ENCODE measurements at places on chromosomes 1 and 21.

DNA sequence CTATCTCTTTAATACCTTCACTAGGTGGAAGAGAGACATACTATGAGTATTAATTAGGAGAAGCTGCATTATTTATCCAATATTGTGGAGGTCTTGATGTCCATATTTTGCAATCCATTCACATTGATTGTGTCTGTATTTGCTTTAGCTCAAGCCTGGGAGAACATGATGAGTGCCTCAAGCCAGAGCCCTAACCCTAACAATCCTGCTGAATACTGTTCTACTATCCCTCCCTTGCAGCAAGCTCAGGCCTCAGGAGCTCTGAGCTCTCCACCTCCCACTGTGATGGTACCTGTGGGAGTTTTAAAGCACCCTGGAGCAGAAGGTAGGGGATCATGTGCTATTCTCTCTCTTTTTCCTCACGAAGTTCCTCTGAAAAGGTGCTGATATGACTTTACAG lies 99.5 kb downstream of the CC2D1B start:
- DNase-seq, result no peak

- DNase-seq, result no peak
These were observed 23.0 kb upstream of the SAMSN1 start for GRCh38 chr21:14569026-14569621.

- DNase-seq, result no peak
These were observed 1.8 kb upstream of the FNDC10 start for GRCh38 chr1:1601564-1602303.

DNA sequence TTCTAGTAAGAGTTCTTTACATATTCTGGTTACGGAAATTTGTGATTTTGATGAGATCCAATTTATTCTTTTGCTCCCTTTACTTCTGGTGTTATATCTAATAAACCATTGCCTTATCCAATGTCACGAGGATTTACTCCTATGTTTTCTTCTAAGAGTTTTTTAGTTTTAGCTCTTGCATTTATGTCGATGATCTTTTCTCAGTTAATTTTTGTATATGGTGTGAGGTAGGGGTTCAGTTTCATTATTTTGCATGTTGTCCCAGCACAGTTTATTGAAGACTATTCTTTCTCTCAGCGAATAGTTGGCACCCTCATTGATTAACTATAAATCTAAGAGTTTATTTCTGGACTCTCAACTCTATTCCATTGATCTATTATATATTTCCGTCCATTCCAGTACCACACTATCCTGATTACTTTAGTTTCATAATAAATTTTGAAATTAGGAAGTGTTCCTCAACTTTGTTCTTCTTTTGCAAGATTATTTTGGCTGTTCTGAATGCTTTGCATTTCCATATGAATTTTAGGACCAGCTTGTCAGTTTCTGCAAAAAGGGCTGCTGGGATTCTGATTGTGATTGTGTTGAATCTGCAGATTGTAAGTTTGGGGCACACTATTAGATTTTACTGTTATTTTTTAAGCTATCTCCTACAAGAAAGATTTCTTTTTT lies 4.0 kb downstream of the KDM1A start:
- no peak for DNase-seq

DNA sequence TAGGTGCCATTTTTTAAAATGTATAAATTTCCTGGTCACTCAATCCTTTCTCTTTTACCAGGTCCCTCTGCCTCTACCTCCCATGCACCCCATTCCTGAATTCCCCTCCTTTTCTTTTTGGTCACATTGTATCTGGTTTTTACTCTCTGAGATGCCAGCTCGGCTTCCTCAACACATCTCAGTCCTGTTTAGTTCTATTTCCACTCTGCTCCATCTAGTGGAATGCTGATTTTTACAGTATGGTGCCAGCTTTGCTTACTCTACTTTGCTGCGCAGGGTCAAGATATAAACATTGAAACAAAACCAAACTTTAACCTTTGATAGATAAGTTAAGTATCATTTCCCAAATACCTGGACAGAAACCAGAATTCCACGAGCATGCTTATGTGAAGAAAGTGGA lies 96.0 kb downstream of the ESRRG start:
- DNase-seq, result no peak

- DNase-seq, result no peak
These were observed at the start of gene PRRX1 for GRCh38 chr1:170664093-170664827. TSS of gene PRRX1 (plus strand) at chr1:170664131. CDS start at chr1:170664219, 88 bp downstream.

GRCh38 chr21:34278451-34278850 lies 85.4 kb upstream of the KCNE2 start:
- DNase-seq, result no peak

DNA sequence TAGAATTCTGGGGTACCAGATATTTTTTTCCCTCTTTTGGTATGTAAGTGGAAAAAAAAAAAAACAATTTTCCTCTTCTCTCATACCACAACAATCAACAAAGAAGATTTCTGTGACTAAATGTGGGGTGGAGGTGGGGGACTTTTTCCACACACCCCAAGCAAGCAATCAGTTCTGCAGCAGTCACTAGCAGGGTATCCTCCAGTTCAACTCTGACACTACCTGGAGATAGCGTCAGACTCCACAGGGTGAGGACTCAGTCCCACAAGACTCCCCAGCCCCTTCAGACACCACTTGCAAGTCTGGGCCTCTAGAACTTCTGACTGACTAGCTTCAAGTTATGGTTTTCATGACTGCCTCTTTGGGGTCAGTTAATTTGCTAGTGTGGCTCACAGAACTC lies 6.2 kb downstream of the DHX9 start:
- DNase-seq, result no peak

DNA sequence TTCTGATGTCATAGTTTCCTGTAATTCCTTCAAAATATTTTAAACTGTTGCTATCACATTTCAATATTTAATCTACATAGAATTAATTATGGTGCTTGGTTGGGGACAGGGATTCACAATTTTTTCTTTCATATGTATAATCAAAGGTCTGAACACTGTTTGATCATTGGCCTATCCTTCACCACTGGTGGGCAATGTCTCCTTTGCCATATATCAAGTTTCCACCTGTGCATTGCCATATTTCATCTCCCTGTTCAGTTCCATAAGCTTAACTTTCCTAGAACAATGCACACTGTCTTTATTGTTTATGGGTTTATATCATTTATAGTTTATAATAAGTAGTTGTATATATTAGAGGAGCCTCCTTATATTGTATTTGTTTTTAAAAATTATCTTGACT lies 374.9 kb upstream of the PTBP2 start:
- no peak for DNase-seq

DNA sequence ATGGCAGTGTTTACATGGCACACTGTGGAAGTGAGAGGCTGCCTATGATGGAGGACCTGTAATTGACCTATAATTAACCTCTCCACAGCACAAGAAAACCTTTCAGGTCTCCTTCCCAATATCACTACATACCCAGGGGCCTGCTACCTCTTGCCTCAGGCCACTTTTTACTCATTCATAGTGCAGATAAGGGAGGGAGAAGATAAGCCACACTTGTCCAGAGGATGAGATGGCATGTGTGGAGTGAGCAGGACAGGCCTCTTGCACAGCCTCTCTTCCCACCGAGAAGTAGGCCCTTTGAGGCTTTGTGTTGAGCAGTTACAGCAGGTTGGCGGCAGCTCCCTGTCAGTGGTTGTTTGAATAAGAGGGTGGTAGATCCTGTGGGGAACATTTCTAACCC lies 31.1 kb upstream of the IKBKE start:
- DNase-seq, result no peak

GRCh38 chr21:15028186-15028585 lies 36.6 kb downstream of the NRIP1 start:
- DNase-seq, result no peak

- no peak for DNase-seq
These were observed 72.1 kb upstream of the SIM2 start for GRCh38 chr21:36626791-36627190.

DNA sequence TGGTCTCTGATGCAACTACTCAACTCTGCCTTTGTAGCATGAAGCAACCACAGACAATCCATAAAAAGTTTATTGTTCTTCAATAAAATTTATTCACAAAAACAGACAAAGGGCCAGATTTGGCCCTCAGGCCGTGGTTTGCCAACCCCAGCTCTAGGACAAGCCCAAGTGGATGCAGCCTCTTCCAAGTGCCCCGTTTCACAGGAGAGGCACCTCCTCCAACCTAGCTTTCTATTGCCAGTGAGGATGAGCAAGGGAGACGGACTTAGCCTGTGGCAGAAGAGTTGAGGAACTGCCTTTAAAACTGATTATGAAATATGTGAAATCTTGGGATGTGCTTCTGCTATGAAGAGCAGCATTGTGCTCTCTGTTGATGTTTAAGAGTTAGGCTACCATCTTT lies 105.4 kb downstream of the PSMG1 start:
- DNase-seq, result no peak

DNA sequence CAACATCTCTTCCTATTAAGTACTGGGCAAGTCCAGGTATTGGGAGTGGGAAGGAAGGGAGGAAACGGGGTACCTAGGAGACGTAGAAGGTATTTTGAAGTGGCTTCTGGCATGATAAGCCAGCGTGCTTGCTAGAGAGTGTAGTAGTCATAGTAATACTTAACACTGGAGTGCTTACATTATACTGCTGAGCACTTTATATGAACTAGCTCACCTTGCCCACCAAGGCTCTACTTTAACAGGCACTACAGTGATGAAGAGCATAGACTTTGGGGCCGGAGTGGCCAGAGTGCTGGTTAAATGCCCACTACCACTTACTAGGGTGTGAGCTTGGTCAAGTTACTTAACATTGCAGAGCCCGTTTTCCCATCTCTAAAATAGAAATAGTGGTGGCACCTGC lies 61.7 kb downstream of the ACP6 start:
- no peak for DNase-seq

- no peak for DNase-seq
These were observed 13.8 kb upstream of the THEM5 start for GRCh38 chr1:151867321-151867720.

DNA sequence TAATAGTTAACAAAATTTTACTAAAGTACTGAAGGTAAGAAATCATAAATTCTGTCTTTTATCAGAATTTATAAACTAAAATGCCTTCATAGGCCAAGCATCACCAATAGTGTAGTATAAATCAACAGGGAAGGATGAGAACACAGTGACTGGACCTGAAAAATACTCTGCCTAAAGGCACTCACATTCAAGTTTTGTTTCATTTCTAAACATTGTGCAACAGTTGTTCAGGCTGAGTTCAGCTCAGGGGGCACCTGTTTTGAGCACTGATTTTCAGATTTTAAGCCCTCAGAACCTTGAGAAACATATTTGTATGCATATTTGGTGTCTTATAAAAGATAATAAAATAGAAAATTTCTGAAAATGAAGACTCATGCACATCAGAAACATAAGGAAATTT lies 12.4 kb downstream of the ACBD6 start:
- DNase-seq, result no peak
